ENCODE measurements at places on chromosomes 1 and 21.

GRCh38 chr1:31416101-31416736 lies 3.2 kb downstream of the SERINC2 start:
- no peak for DNase-seq

GRCh38 chr1:2540816-2541492 lies 10.9 kb upstream of the HES5 start:
- no peak for DNase-seq

GRCh38 chr1:192807211-192808162 lies 1.4 kb upstream of the RGS2 start:
- DNase-seq: no peak

- DNase-seq: no peak
Measured at GRCh38 chr21:39094847-39095579, 88.2 kb downstream of the PSMG1 start.

DNA sequence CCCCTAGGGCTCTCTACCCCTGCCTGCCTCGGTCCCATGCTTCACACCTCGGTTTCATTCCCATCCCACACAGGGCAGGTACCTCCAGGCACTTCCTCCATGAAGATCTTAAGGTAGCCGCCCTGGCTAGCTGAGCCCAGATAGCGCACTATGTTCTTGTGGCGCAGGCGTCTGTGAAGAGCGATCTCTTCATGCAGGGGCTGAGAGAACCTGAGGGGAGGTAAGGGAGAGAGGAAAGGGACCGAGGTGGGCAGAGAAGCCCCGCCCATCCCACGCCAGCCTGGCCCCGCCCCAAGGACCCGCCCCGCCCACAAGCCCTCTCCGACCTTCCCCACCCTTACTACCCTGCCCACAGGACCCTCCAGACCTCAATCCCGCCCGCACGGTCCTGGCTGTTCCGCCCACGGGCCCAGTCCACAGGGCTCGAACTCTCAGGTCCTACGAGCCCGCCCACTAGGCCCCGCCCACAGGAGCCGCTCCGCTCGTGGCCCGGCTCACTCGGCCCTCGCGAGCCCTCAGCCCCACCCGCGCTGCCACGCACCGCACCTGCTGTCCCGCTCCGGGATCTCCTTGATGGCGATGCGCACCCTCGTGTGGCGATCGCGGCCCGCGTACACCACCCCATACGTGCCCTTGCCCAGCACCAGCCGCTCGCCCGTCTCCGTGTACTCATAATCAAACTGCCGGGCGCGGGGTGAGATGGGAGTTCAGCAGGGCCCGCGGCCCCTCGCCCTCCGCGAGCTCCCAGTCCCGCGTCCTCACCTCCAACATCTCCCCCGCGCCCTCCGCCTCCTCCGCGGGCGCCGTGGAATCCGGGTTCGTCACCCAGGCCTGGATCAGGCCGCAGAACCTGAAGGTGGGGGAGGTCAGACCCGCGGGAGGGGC lies 6.4 kb downstream of the MAP3K6 start:
- no peak for DNase-seq

- no peak for DNase-seq
Measured at GRCh38 chr1:46621930-46622329, 5.3 kb upstream of the MOB3C start.
